Panc1 (cell line): ENCODE measurements at places on chromosomes 7 and 10.

- DNase-seq, result no peak
Observed at GRCh38 chr7:30322271-30323005, 38.0 kb downstream of the ZNRF2 start.

- DNase-seq, result no peak
Observed at GRCh38 chr7:26007510-26007909, 144.5 kb upstream of the NFE2L3 start.

- DNase-seq, result no peak
Observed at GRCh38 chr10:23568996-23569395, 130.1 kb downstream of the OTUD1 start.

GRCh38 chr10:67667035-67667425, 29.0 kb downstream of the CTNNA3 start:
- DNase-seq, result no peak

DNA sequence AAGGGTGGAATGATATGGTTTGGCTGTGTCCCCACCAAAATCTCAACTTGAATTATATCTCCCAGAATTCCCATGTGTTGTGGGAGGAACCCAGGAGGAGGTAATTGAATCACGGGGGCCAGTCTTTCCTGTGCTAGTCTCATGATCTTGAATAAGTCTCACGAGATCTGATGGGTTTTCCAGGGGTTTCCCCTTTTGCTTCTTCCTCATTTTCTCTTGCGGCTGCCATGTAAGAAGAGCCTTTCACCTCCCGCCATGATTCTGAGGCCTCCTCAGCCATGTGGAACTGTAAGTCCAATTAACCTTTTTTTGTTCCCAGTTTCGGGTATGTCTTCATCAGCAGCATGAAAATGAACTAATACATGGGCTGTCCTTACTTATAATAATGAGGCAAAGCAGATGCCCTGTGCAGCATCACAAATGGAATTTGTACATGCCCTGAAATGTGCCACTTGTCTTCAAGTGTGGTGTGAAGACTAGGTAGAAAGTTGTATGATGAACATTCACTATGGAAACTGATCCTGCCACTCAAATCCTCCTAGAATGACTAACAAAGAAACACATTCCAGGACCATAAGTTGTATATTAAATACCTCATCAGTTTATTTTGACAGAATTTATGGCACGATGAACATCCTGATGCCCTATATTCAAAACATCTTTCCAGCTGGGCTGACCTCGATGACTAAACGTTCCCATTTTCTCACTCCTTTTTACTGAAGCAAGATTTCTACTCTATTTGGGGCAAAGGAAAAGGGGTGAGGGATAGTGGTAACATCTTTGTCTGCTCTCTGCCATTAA, 122.8 kb upstream of the CTTNBP2 start:
- DNase-seq, result no peak

DNA sequence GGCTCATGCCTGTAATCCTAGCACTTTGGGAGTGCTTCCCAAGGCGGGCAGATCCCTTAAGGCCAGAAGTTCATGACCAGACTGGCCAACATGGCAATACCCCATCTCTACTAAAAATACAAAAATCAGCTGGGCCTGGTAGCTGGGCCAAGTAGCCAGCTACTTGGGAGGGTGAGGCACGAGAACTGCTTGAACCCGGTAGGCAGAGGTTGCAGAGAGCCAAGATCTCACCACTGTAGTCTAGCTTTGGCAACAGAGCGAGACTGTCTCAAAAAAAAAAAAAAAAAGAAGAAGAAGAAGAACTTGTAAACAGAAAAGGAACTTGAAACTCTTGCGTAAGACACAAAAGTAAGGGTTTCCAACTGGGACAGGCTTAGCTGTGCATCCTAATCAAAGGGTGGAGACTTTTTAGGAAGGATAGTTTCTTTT, 5.6 kb upstream of the IFIT2 start:
- DNase-seq, result no peak

DNA sequence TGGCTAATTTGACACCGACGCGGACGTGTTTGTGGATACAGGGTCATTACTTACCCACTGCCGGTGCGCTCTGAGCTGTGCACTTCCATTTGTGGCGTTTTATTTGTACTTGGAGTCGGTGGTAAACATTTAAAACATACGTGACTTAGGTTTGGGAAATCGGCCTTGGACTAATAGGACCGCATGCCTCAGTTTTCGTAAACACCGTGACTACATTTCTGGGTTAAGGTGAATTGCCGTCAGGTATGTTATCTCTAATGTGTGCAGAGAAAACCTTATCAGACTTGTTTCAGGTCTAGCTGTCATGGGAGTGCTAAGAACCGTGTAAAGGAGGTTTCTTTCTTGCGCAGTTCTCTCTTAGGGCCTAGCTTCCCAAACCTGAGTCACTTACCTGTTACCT, 51.7 kb upstream of the NCF1 start:
- DNase-seq, result no peak

- DNase-seq, result no peak
Observed at GRCh38 chr10:94047293-94047692, 53.6 kb downstream of the PLCE1 start.

DNA sequence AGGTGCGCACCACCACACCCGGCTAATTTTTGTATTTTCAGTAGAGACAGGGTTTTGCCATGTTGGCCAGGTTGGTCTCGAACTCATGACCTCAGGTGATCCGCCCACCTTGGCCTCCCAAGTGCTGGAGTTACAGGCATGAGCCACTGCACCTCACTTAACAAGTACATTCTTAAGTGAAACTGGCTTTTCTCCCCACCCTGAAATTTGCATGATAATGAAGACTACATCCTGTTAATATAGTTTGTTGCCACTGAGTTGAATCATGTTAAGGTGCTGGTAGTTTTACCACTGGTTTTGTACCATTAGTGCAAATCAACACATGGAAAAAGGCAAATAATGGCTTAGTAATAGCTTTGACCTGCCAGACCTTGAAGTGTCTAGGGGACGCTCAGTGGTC, 62.2 kb downstream of the MPLKIP start:
- no peak for DNase-seq

DNA sequence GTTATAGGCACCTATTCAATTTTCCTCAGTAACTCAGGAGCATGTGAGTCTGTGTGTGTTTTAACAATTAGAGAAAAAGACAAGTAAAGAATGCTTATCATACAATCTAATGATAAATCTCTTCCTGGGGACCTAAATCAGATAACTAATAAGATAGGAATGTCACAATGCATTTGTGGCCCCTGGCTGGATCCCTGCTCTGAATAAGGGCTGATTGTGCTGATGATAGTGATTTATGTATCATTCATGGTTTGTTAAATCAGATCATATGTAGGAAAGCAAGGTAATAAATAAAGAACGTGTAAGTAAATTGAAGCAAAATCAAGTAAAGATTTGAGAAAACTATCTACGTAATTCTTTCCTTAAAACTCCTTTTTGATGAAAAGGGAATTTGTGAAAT, 145.9 kb downstream of the C7orf25 start:
- DNase-seq, result no peak

GRCh38 chr7:50834679-50835078, 52.0 kb upstream of the GRB10 start:
- no peak for DNase-seq

DNA sequence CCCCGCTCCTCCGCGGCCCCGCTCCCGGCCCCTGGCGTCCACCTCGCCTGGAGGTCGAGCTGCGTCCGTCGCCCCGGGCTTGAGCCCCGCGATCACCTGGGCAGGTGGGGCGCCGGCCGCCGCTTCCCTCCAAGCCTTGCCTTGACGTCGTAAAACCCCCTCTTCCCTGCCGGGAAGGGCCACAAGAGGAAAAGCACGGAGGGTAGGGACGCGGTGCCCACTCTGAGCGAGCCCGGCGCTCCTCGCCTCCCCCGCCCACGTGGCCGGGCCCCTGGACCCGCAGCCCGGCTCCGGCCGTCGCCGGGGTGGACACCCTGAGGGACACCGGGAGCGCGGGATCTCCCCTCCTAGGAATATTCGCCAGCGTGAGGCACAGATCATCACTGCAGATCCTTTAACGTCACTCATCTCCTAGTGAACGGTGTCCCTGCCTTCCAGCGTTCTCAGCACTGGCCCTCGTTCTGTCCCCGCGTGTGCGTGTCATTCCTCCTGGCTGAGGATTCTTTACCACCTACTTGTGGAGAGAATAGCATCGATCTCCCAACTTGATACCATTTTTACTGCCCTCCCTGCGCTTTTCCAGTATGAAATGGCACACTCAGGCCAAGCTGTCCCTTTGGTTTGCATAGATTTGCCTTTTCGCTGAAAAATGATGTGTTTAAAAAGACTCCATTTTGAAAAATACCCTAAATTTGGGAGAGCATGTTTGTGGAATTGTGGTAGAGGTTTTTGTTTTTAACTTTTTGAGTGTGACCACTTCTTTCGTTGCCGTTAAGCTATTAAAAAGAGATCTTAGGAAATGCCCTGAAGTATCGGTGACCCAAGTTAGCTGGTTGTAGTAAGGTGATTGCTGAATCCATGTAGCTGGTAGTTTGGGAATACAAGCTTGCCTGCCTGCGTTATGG, 649 bp downstream of the ACTR3B start:
- no peak for DNase-seq

DNA sequence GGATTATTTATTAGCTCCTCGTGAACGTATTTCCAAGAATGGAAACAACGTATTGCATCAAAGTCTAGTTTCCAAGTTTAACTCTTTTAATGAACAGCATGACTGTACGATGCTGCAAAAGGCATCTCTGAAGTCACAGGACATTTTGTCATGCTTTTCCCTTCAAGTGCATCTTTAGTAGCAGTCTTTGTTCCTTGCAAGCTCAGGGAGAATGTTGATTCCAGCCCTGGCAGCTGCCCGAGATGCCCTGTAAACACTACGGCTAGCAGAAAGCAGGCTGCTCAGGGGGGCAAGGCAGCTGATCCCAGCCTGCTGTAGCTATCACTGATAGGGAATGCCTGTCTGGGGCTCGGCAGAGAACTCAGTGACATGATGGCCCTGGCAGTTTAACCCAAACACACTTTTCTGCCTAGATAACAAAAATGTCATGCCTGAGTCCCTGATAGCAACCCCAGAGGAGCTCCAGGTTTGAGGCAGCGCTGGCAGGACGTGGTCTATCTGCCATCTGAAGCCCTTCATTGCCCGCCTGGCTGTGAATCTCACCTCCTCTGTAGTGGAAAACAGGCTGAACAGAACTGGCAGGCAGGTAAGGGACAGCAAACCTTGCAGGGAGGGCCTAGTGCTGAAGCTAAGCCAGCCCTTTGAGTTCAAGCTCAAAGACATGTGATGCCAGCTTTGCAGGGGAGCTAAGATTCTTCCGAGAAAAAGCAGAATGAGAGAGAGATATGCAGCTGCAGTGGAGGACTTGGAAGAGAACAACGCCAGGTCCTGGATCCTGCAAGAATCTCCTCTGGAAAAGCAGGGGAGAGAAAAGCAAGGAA, 264.6 kb downstream of the SNX10 start:
- no peak for DNase-seq

- DNase-seq, result no peak
Observed at GRCh38 chr10:49174926-49175500, 13.2 kb downstream of the TMEM273 start.

DNA sequence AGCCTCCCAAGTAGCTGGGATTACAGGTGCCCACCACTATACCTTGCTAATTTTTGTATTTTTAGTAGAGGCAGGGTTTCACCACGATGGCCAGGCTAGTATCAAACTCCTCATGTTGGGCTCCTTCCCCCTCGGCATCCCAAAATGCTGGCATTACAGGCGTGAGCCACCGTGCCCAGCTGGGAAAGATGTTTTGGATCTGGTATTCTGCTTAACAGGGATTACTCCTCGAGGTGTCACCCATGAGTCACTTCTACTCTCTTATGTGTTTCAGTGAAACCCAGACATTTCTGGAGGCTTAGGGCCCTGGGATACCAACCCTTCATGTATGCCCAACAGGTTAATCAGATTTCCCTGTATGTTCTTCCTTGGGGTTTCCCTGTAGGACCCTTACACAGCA, 11.8 kb upstream of the OPN4 start:
- DNase-seq, result no peak

DNA sequence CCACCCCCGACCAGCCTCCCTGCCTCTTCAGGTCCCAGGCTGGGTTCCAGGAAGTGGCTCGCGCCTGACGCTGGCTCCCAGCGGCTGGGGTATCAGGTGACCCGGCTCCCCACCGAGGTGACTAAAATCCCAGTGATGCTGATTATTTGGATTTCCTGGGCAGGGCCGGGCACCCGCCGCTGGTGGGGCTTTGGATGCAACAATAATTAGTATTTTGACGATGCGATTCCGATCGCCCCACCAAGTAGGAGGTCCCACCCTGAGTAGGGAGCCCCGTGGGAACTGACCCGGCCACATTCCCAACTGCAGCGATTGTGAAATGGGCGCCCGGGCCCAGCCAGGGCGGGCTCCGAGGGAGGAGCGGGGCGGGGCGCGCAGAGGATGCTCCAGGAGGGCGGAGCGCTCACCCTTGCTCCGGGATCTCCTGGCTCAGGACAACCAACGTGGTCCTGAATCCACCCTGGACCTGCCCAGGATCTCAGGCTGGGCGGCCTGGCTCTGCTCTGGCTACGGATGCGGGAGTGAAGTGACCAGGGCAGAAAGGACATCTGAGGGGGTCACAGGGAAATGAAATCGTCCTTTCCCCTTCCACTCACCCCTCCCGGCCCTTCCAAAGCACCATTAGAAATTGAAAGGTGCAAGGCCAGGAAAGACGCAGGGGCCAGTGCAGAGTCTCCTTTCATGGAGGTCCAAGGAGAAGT, 32.6 kb downstream of the DUSP5 start:
- DNase-seq, result no peak

GRCh38 chr10:96588616-96589419, 2.0 kb upstream of the TM9SF3 start:
- DNase-seq, result no peak

DNA sequence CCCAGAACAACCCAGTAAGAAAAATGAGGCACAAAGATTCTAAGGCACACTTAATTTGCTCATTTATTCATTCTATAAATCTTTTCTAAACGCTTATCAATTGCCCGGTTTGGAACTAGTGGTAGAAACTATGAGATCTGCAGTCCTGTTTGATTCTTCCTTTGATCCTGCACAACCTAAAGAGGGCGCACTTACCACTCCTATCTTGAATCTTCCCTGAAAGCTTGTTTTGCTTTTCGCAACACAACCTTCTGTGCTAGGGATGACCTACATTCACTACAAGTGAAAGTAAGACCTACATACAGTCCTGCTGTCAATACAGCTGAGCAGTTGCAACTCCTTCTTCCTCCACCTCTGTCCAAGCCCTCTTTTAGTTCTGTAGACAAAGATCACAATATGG, 12.6 kb upstream of the ARL4A start:
- no peak for DNase-seq

DNA sequence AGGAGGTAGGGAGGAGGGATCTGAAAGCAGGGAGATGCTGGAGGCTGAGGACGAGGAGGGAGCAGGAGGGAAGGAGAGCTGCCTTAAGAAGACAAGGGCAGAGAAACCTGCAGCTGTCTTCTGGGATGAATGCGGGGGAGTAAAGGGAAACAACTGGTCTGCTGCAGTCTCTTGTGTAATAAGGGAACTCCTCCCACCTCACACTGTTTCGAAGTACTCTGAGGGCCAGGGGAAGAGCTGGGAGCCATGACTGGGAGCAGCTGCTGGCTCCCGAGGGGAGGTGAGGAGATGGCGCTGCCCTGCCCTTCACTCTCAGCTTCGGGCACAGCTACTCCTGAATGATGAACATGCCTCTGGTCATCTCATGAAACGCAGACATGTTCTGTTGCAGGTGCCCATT, 65.1 kb downstream of the CLEC2L start:
- no peak for DNase-seq

- no peak for DNase-seq
Observed at GRCh38 chr7:111229181-111229740, 138.3 kb downstream of the LRRN3 start.
